ENCODE measurements at places on chromosomes 5 and 9.

GRCh38 chr9:128091144-128091543 lies 23.1 kb downstream of the SLC25A25 start:
- DNase-seq, result no peak

- DNase-seq, result no peak
Measured at GRCh38 chr5:16929347-16929746, 6.7 kb downstream of the MYO10 start.

- DNase-seq, result no peak
Measured at GRCh38 chr5:8386719-8387288, 517.9 kb downstream of the MTRR start.

DNA sequence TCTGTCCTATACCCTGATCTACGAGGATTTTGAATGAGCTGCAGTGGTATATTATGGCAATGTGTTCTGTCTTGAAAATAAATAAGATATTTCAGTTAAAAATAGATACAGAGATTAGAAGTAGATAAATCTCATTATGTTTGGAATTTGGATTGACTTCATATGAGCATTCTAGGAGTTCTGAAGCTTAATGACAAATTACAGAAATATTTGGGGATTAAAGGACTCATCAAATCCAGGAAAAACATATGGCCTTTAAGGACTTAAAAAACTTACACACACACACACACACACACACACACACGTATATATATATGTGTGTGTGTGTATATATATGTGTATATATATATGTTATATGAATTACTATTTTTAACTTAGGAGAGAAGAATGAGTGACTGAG lies 446.9 kb upstream of the CD180 start:
- DNase-seq, result no peak

- DNase-seq, result no peak
Measured at GRCh38 chr5:57989378-57989777, 470.5 kb downstream of the PLK2 start.

- no peak for DNase-seq
Measured at GRCh38 chr5:118918232-118918631, 70.1 kb downstream of the DTWD2 start.

DNA sequence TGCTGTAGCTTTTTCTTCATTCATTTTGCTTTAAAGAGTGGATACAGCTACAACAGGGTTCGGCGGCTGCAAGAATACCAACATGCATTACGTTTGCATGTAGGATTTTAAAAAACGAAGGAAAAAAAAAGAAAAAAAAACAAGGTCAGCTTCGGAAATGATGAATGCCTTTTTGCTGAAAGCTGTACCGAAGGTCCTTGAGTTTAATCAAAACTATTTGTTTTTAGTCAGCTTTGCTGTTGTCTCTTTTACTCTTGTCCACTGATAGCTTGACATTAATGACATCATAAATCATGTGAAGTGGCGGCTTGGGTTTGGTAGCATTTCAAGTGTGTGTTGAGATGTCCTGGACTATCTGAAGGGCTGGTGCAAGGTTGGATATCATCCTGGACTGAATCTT lies 779.1 kb downstream of the NR2F1-AS1 start:
- no peak for DNase-seq

GRCh38 chr5:2710910-2711309 lies 40.6 kb downstream of the IRX2 start:
- no peak for DNase-seq

GRCh38 chr5:178849316-178849715 lies 10.4 kb upstream of the ZNF354B start:
- no peak for DNase-seq

DNA sequence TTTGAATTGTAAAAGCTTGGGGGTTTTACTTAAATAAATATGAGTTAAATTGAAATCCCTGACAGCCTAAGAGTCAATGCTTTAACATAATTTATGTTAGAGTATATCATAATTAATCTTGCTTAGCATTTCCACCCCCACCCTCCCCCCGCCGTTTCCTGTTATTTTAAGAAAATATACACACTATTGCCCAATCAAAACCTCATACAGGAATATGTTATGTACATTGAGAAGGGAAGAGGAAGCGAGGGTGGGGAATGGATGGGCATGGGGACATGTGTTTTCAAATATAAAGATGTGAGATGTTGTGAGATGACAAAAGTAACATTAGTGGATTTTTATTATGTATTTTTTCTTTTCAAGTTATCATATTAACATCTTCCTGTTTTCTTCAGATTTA lies 561.1 kb upstream of the MEF2C start:
- DNase-seq, result no peak

DNA sequence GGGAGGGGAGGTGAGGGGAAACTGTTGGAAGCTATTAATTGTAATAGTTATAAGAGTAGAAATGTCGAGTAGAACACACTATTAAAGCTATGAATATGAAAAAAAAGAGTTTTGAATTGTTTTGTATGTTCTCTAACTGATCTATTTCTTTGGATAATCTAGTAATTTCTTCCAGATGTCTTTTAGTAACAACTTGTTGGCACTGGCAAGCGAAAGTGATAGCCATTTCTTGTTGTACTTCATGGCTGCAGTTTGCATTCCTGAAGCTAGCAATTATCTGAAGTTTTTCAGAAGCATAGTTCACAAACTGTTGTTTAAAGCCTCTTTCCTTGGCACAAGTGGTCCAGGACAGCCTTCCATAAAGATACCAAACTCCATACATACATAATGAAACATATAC lies 49.4 kb upstream of the SPATA31C2 start:
- DNase-seq, result no peak

- peak; percentile 47 for DNase-seq
Measured at GRCh38 chr5:40681363-40682153, 1.8 kb downstream of the PTGER4 start.

DNA sequence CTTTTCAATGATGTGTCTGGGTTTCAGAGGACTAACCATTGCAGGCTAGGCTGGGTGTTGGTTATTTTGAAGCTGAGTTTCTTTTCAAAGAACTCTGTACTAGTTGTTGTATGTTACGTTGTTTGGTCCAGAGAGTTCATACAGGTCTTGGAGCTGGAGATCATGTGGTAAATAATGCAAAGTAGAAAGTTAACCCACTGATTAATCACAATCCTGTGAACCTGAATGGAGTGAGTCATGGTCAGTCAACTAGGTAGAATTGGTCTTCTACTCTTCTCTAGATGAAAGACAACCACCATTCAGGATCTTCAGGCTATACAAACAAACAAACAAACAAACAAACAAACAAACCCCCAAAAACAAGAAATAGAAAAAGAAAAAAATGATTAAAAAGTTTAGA lies 388.9 kb upstream of the ACTBL2 start:
- DNase-seq, result no peak

GRCh38 chr5:127863610-127864395 lies 160.6 kb downstream of the CCDC192 start:
- DNase-seq, result no peak

DNA sequence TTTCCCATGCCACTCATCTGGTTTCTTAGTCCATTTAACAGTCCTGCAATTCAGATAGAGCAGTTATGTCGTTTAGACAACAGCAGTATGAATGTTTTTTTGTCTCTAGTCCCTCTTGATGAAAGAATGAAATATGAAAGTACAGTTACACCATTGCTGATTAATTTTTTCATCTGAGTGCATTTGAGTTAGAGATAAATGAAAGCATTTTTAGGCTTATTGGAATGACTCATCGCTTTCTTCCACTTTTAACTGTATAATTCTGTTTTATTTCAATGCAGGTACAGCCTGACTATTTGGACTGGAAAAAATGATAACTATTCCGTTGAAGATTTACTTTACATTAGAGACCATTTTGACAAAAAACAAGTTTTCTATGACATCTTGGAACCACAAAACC lies 28.7 kb downstream of the ANKRD34B start:
- DNase-seq, result no peak

- DNase-seq, result no peak
Measured at GRCh38 chr9:106981396-106982287, 118.7 kb downstream of the ZNF462 start.

GRCh38 chr9:86531273-86531970 lies 177.2 kb upstream of the TUT7 start:
- DNase-seq, result no peak

GRCh38 chr5:151954255-151954654 lies 29.6 kb upstream of the GLRA1 start:
- DNase-seq, result no peak

- DNase-seq, result no peak
Measured at GRCh38 chr5:98700730-98701129, 72.7 kb upstream of the RGMB start.

DNA sequence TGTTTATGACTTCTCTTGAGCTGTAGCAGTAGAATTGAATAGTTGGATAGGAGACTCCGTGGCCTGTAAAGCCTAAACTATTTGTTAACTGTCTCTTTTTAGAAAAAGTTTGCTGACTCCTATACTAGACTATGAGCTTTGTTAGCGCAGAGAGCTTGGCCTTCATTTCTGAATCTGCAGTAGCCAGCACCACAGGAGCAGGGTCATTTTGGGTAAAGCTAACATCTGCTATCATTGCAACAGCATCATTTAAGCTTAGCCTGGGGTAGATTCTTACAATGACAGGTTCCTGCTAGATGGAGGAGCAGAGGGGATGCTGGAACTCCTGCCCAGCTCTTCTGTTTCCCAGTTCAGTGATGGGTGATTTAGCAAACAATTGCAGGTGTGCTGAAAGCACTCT lies 133.7 kb upstream of the ASTN2 start:
- DNase-seq, result no peak

GRCh38 chr5:1917830-1918487 lies 35.2 kb upstream of the IRX4 start:
- no peak for DNase-seq

- DNase-seq, result no peak
Measured at GRCh38 chr5:144566747-144567420, 396.2 kb downstream of the KCTD16 start.

GRCh38 chr9:131516930-131517329 lies 14.1 kb downstream of the UCK1 start:
- DNase-seq, result no peak

DNA sequence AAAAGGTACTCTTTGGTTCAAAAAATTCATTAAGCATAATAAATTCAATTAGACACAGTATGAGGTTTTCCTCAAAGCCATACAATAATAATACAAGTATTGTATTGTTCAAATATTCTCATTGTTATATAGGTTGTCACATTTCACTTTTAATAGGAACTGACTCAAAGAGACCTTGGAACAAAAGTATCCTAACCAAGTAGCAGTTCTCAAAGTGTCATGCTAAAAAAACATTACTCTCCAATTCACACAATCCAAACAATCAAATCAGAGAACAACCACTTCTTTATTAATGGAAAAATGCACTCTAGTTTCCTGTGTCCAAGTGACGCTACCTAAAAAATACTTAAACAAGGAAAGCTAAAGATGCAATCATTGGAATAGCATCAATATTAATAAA lies 115.4 kb downstream of the DENND1A start:
- DNase-seq, result no peak
